Hypothalamus (tissue), 51 donors: ENCODE measurements at places on chromosomes 3 and 15.
A peak's percentile ranks its signal among the peaks of the same experiment; 100 is the strongest.

DNA sequence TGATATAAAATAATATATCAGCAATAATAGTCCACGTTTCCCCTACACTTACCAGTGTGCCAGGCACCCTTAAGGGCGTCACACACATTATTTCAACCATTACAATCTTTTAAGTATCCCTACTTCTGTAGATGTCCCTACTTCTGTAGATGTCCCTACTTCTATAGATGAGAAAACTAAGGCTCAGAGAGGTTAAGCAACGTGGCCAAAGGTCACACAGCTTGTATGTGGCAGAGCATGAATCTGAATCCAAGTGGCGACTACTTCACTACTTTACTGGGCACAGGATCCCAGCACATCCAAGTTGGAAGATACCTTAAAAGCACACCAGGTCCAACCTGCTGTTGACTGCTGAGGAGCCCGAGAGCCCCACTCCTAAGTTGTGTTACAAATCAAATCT lies 77.5 kb downstream of the TLE3 start:
- no peak for DNase-seq

DNA sequence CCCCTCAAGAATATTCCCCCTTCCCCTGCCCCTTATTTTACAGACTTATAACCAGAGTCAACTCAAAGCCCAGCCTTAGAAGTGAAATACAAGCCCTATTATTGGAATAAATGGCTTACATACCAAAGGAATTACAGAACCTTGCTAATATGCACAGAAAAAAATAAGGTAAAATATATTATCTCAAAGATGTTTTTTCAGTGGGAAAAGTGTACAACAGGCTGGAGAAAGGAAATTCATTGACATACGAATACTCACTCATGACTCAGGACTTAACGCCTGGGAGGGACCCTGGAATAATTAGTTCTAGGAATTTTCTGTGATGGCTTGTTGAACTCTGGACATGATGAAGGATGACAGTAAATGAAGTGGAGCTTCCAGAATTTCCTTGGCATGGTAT lies 27.0 kb downstream of the ARL14 start:
- DNase-seq: no peak

GRCh38 chr3:170038434-170039110 lies 777 bp downstream of the GPR160 start:
- no peak for DNase-seq

DNA sequence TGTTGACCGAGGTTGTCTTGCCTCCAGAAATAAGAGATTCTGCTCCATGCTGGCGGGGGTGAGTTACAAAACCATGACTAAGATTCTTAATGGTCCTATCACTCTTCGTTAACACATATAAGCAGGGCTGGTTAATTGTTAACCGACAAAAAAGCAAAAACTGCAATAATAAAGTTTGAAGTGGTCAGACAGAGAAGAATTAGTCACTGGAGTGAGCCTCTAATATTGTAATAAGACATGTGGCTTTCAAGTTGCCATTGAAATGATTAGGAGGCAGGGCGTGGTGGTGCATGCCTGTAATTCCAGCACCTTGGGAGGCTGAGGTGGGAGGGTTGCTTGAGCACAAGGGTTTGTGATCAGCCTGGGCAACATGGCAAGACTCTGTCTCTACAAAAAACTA lies 78.4 kb upstream of the NR2F2 start:
- DNase-seq: no peak

- no peak for DNase-seq
Measured at GRCh38 chr3:34419801-34420200, 621.4 kb downstream of the PDCD6IP start.

GRCh38 chr3:134311265-134311664 lies 60.6 kb upstream of the RYK start:
- no peak for DNase-seq

DNA sequence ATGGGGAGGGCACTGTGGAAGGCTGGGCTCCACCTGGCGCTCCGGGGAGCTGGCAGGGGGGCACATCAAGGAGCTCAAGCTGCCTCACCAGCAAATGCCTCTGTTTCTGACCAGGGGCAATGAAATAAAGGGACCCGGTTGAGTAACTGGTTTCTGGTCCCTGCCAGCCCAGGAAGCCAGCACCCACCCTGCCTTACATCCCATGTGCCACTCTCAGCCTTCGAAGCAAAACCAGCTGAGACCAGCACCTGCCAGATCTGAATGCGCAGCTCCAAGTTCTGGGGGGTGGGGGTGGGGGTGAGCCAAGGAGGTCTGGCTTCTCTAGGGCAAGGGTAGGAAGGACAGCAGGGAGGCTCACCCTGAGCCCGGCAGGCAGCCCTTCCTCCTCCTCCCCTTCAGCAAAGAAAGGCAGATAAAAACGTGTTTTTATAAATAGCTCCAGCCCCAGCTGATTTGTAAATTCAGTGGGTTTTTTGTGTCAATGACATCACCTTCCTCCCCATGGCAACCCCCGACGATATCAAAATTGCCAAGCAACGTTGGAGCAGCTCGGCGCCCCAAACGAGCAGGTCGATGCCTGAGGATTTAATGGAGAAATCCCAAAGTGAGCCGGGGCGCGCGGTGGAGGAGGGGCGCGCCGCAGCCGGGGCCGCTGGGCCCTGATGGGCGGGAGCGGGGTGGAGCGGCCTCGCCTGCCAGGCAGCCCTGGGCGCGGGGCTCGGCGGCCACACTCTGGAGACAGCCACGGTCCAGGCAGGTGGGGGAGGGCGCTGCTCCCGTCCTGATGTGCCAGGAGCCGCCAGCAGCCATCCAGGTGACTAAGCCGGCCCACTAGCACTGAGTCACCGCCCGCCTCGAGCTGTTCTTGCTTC lies at the start of gene PAK6:
Gene PAK6 (plus strand): TSS at position 532 of the 872 bp plus-strand sequence. CDS start 25,723 bp downstream, outside the sequence.
- DNase-seq: peak; percentile 61

- peak; percentile 86 for DNase-seq
Measured at GRCh38 chr3:114624571-114625181, 330.8 kb downstream of the TIGIT start.

- no peak for DNase-seq
Measured at GRCh38 chr15:101488300-101489164, 975 bp downstream of the PCSK6 start.

DNA sequence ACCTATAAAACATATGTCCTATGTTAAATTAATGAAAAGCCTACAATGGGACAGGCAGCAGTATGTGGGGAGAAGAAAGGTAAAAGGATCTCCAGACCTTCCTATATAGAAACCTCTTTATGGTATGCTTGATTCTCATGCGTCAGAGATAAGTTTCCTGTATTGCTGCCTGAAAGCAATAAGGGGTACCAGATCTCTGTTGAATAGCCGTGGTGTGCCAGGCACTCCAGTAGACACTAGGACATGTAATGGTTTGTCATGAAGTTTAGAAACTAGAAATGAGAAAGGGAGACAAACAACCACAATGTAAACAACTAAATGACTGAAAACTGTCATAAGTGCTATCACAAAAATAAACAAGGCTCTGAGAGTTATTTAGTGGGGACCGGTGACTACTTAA lies 168.1 kb downstream of the EFHB start:
- no peak for DNase-seq

- DNase-seq: no peak
Measured at GRCh38 chr3:128335621-128336296, 130.9 kb downstream of the DNAJB8 start.

- no peak for DNase-seq
Measured at GRCh38 chr15:54515664-54516582, 537.7 kb downstream of the UNC13C start.

DNA sequence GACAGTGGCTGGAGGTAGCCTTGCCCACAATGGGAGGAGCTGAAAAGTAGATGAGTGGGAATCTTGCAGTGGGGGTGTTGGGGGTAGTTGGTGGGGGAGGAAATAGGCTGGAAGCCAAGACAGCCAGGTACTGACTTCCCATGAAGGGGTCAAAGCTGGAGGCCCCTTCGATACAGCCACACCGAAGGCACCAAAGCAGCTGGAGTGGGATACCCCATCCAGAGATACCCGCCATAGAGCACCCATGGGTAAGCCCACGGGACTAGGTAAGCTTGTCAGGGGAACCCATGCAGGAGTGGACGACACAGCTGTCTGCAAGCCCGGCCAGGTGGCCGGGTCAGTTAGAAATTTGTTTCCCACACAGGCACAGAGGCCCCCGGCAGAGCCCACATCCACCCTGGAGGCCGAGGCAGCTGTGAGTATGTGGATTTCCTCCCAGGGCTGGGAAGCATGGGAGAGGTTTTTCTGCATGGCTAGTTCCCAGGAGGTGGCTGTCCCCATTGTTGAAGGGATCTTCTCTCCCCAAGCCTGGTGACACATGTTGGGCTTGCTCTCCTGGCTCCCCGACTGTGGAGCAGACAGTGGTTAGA lies 28.6 kb downstream of the PRR23E start:
- no peak for DNase-seq

DNA sequence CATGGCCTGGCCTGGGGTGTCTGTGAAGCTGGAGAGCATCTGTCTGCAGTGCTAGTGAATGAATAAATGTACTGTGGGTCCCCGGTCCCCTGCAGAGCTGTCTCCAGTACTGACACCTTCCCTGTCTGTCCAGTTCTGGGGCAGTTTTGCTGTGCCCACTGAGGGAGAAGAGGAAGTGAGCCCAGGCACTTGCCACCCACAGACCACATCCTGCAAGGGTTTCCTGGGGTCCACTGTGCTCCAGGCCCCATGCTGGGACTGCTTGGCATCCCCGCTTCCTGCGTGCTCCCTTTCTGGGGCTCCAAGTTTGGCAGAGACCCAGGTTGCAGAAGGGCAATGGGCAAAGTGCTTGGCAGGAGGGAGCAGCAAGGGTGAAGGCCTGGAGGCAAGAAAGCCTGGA lies 4.9 kb upstream of the SLC6A6 start:
- no peak for DNase-seq

DNA sequence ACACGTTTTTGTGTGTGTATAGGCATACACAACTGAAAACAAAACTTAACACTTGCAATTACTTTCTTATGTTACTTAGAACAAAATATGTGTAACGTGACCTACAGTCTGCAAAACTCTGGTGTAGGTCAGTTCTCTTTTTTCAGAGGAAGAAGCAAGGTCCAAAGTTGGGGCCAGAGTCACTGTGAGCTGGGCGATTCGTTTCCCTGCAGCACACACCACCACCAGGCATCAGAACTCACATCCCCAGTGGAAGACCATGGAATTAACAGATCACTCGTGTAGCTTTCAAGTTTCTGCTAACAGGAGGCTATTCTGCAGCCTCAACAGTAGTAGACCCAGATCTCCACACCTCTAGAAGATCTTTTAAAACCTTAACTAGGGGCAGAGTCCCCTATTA lies 25.8 kb downstream of the ANP32A start:
- DNase-seq: no peak

GRCh38 chr15:30033763-30034162 lies 49.0 kb upstream of the GOLGA8J start:
- DNase-seq: no peak

- no peak for DNase-seq
Measured at GRCh38 chr15:49473031-49473430, 50.0 kb downstream of the FGF7 start.

DNA sequence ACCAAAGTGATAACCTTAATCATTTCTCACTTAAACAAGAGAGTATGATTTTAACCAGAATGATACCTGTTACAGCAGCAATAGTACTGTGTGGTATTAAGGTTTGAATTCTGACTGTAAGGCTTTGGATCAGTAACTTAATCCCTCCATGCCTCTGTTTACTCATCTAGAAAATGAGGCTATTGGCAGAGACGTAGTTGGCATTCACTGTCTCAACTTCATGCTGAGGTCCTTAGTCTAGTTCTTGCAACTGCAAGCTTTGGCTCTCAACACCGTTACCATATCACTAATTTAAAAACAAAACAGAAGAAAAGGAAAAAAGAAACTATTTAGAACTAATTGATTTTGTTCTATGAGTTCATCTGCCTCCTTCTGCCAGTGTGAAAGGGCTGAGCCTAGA lies 875.4 kb downstream of the MCTP2 start:
- DNase-seq: no peak

- DNase-seq: no peak
Measured at GRCh38 chr3:44078863-44079262, 162.8 kb upstream of the TOPAZ1 start.

GRCh38 chr3:29683018-29683993 lies 402.4 kb downstream of the RBMS3 start:
- no peak for DNase-seq

DNA sequence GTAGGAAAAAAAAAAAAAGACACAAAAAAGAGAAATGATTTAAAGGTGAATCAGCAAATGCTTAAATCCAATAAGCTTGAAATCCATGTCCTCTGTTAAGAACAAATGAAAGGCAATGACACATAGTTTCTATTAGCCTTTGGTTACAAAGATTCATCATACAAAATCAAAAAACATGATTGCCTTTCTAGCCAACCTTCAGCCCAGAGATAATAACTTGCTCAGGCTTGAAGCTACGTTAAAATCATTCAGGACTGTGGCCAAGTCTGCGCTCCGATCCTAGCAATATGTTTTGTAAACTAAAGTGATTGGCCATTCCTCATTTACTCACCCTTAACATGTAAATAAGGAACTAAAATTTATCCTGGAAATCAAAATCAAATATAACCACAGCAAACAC lies 556.7 kb downstream of the FGF12 start:
- no peak for DNase-seq

GRCh38 chr3:126746395-126747177 lies 42.5 kb downstream of the CHCHD6 start:
- DNase-seq: no peak

DNA sequence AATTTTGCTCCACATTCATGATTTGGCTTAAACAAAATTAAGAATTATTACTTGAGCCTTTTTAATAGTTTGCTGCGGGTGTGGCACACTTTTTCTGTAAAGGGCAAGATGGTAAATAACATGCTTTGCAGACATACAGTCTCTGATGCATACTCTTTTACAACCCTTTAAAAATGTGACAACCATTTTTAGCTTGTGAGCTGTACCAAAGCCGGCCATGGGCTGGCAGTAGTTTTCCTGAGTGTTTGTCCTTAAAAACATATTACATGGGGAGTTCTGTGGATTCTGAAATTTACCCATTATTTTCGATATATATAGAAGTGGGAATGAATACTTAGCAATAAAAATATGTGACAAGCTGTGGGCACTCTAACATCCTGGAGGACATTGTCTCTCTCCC lies 163.4 kb downstream of the FNDC3B start:
- DNase-seq: no peak

- DNase-seq: no peak
Measured at GRCh38 chr3:147119346-147119745, 287.0 kb downstream of the ZIC4 start.

- DNase-seq: no peak
Measured at GRCh38 chr3:40557575-40558161, 32.9 kb downstream of the ZNF621 start.

DNA sequence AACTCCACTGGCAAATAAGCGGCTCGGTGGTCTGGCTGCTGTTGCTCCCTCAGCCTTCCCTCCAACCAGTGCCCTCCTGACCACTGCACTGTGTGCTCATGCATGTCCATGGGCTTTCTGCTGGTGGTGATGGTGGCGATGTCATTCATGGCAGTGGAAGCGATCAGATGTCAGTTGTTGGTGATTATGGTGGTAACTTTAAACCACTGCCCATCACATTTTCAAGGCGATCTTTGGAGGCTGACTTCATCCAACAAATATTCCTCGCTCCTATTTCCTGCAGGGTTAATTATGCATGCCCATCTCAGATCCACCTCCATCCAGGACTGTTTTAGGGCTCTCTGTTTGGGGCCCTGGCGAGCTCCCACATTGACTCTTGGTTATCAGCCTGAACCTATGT lies 13.4 kb upstream of the HCN4 start:
- DNase-seq: no peak
